ENCODE measurements at places on chromosomes 6 and 20.
A peak's percentile ranks its signal among the peaks of the same experiment; 100 is the strongest.

DNA sequence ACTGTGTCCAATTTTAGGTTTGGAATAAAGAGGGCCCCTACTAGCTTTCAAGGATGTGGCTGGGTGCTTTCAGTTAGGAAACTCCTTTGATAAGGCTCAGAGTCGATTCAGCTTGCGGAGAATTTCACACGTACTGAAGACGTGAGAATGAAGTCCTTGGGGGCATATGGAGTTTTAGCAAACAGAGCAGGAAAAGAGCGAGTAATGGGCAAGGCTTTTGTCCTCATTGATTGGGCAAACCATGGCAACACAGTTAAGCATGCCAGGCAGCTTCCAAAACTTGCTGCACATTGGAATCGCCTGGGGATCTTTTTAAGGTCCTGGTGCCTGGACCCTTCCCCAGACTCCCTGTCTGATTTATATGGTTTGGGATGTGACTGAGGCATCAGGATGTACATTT lies 29.2 kb downstream of the ISM1 start:
- no peak for DNase-seq

DNA sequence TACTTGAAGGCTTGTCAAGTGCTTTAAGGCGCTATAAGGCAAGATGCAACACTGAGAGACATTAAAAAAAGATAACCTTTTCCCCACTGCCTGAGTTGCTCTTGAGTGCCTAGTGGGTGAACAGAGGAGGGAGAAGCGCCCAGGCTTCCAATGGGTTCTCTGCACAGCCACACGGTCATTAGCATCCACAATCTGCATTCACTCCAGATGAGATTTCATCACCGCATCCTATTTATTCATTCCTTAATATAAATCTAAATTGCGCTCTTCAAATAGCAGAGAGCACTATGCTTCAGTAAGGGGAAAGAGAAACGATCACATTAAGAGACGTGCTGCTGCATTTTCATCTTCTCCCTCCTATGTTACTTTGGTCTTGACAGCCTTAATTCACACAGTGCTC lies 219.2 kb downstream of the ATXN1 start:
- DNase-seq, result no peak

- no peak for DNase-seq
These were observed 1.8 kb downstream of the AARS2 start for GRCh38 chr6:44311304-44311703.

DNA sequence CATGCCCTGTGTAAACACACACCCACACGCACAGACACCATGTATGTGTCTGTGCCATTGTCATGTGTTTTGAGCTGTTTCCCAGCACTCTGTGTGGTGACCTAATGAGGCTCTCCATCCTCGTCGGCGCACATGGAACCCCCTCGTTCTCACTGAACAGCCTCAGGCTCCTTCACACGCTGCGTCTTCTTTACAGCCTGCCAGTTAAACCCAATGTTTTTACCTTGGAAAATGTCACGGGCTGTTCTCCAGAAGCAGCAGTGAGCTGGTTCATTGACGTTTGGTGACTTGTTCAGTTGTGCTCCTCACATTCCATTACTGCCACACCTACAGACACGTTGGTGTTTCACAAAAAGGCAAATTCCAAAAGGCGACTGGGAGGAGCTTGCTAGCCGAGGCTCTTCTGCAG lies 201.0 kb upstream of the FOXQ1 start:
- DNase-seq, result no peak

GRCh38 chr6:11044712-11045167 lies 635 bp upstream of the ELOVL2 start:
- no peak for DNase-seq

- DNase-seq, result no peak
These were observed 4.8 kb downstream of the FBXO5 start for GRCh38 chr6:152978058-152978457.

DNA sequence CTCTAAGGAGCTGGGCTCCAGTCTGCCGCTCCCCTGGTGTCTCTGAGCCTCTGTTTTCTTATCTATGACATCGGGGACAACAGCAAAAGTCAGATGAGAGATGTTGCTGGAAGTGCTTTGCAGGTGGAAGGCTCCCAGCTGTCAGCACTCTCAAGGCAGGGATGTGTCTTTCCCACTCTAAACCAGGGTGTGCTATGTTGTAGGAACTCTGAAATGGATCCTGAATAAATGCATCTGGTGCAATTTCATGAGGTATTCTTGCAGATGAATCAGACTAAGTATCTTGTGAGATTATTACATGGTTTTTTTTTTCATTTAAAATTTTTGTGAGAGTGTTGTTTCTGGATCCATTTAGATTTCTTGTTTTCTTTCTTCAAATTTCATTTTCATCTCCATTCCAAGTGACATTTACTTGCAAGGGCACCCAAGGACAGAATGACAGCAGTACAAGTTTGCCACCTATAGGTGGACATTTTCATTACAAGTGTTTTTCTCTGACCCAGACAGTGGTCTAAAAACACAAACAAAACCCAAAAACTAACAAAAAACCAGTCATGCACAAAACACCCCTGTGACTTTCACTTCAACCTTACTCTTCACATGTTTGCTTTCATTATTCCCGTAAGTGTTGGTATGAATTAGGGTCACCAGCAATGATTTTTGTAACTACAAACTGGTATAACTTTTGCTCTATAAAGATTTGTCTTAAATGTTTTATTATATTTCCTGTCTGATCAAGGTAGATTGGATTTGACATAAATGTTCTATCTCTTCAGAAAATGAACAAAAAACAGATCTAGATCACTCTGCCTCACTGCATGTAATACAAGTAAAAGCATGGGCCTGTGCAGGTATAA lies 14.7 kb upstream of the SIM1 start:
- DNase-seq, result no peak

DNA sequence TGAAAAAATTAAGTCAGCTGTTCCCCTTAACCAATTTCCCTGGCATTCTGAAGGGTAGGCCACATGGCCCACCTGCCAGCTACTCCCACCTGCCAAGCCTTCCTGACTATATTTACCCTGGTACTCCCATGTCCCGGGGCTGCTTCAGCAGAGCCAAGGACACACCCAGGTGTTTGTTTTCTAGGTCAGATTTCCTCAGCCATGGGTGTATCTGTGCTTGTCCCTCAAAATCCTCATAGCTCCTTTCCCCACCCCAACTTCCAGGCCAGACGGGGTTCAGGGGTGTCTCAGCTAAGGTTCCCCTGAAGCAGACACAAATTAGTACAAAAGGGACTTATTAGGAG lies 139.4 kb upstream of the CDYL start:
- DNase-seq, result no peak

DNA sequence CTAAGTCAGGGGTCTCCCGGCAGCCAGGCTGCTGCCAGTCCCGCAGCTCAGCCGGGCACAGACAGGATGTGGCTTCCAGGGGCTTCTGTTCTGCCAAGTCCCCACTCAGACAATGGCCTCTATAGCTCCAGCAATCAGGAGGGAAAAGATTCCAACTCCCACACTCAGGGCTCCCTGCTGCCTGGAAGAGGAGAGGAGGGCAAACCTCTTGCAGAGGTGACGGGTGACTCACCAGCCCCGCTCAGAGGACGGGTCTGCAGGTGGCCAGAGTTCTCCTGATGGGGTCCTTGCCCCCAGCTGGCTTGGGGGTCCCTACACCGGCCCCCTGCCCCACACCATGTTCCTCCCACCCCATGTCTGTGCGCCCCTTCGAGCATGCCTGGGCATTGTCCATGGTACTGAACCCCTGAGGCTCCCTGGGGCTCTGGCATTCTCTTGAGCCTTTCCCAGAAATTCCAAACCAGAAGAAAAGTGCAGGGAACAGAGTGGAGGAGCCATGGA lies 32.6 kb downstream of the NTSR1 start:
- no peak for DNase-seq

DNA sequence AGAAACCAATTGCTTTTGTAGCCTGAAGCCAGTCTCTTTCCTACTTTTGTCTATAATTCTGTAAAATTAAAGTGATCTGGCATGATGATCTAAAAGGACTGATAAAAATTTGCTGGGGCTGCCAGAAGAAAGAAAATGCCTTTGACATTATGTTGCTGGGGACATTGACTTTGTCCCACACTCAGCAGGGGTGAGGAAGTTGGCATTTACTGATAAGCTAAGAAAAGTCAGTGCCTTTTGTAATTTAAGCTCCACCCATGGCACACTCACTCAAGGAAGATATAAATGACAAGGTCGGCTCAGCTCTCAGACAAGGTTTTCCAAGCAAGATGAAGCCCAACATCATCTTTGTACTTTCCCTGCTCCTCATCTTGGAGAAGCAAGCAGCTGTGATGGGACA lies at the start of gene SEMG1:
Gene SEMG1, plus strand, starts transcription at position 309 of the 400 bp plus-strand sequence. Its CDS starts 21 bp downstream, at position 330.
- DNase-seq, result no peak

GRCh38 chr6:41451515-41452163 lies 94.5 kb upstream of the FOXP4 start:
- no peak for DNase-seq

- DNase-seq, result no peak
These were observed 102.6 kb downstream of the CDC5L start for GRCh38 chr6:44489910-44490604.

GRCh38 chr6:3747100-3747737 lies 4.3 kb downstream of the PXDC1 start:
- no peak for DNase-seq

DNA sequence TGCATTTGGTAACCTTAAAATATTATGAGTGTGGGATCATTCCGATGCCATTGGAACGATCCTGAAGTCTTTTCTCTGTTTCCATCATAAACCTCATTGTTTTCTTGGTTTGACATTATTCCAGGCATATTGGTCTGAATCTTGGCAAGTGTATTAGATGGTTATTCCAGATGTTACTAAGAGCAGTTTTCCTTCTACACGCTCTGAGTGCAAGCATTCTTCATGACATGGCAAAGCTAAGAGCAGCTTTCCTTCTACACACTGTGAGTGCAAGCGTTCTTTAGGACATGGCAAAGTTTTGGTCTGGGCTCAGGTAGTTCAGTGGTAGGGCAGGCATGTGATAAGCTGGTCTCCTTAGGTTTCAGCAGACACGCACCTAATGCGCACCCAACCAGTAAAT lies 53.0 kb downstream of the SMOC2 start:
- no peak for DNase-seq

DNA sequence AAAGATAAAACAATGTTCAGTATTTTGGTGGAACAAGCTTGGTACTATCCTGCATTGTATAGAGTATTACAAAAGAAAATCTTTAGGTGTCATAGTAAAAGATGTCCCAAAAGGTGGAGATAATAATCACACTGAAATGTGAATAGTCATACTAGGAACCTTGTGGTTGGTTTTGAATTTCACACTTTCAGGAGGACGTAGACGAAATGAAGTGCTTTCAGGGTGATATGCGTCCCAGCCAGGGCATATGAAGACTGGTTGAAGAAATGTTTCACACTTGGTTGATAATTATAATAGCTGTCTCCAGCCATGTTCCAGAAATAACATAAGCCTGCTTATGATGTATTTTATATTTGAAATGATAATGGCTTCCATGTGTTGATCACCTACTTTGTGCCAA lies 60.4 kb downstream of the SCAND1 start:
- DNase-seq, result peak; percentile 69
